Activated naive CD4-positive, alpha-beta T cell treated with anti-CD3 and anti-CD28 coated beads for 36 hours (primary cell): ENCODE measurements at places on chromosomes 5 and 9. TPM values are rescaled to one million over a fixed set of nuclear protein-coding genes. Genes with fewer than 3 reads are reported as not detected.
A peak's percentile ranks its signal among the peaks of the same experiment; 100 is the strongest.

DNA sequence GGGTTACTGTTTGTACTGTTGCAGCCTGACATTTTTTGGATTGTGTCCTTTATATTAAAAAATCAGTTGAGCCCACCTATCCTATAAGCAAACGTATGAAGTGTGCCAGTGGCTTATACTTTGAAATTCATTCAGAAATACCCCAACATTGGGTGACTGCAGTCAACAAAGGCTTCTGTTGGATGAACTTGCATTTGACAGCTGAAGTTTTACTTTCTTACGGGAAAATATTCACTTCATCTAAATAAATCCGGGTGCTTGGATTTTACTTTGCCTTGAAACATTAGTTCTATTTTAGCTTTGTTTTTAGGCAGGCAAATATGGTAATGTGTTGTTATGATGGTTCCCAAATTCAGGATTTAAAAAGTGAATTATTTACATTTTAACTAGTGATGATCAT, 21.7 kb downstream of the EXOSC2 start:
- H3K27me3 ChIP-seq, result no peaks in the 10 kb centered on the region
- H3K27ac ChIP-seq, result no peak overlapping the region
- H3K4me1 ChIP-seq, result peaks cover 36% of the 10 kb centered on the region

- no peaks in the 10 kb centered on the region for H3K4me1 ChIP-seq
- H3K27ac ChIP-seq, result no peak overlapping the region
- H3K4me3 ChIP-seq, result no peak overlapping the region
Measured at GRCh38 chr9:115604831-115605483, 487.0 kb upstream of the TNC start.

GRCh38 chr5:125343015-125343414, 596.6 kb upstream of the ZNF608 start:
- no peak overlapping the region for H3K4me3 ChIP-seq
- no peaks in the 10 kb centered on the region for H3K36me3 ChIP-seq
- DNase-seq, result no peak
- no peak overlapping the region for H3K27ac ChIP-seq

DNA sequence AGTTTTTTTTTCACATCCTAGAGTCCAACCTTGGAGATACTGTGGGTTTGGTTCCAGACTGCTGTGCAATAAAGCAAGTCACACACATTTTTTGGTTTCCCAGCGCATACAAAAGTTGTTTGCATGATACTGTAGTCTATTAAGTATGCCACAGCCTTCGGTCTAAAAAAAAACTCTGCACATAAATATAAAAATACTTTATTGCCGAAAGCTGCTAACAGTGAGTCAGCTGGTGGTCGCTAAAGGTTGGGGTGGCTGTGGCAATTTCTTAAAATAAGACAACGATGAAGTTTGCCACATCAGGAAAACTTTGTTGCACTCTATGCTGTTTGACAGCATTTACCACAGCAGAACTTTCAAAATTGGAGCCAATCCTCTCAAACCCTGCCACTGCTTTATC, 37.4 kb downstream of the UBQLN1 start:
- H3K36me3 ChIP-seq, result peaks cover 33% of the 10 kb centered on the region
- H3K27me3 ChIP-seq, result no peaks in the 10 kb centered on the region
- no peak for DNase-seq
- H3K4me3 ChIP-seq, result no peak overlapping the region

GRCh38 chr5:17355586-17356346, 138.3 kb downstream of the BASP1 start:
- H3K27me3 ChIP-seq, result peaks cover 2% of the 10 kb centered on the region
- no peak for DNase-seq

- H3K36me3 ChIP-seq, result peaks cover 48% of the 10 kb centered on the region
- peaks cover 46% of the 10 kb centered on the region for H3K4me1 ChIP-seq
- no peak for DNase-seq
- H3K27ac ChIP-seq, result no peak overlapping the region
- H3K27me3 ChIP-seq, result no peaks in the 10 kb centered on the region
Measured at GRCh38 chr9:110252509-110253139, 3.7 kb downstream of the TXN start.

- no peak overlapping the region for H3K27ac ChIP-seq
- H3K27me3 ChIP-seq, result no peaks in the 10 kb centered on the region
- DNase-seq, result no peak
- no peak overlapping the region for H3K4me3 ChIP-seq
Measured at GRCh38 chr5:39233783-39234182, 14.4 kb upstream of the FYB1 start.

GRCh38 chr5:169980418-169981053, at the start of gene INSYN2B:
Gene INSYN2B (minus strand): TSS chr5:169980495. CDS start chr5:169883898, 96,597 bp downstream.
- H3K4me3 ChIP-seq, result no peak within 1 kb of the TSS
- peak; percentile 59 for DNase-seq
- peaks cover 23% of the 10 kb centered on the region for H3K36me3 ChIP-seq
- H3K27ac ChIP-seq, result no peak within 1 kb of the TSS
- H3K27me3 ChIP-seq, result no peaks in the 10 kb centered on the region
- H3K4me1 ChIP-seq, result no peaks in the 10 kb centered on the region

GRCh38 chr9:130667120-130667435, 2.7 kb downstream of the PRDM12 start:
- no peak overlapping the region for H3K27ac ChIP-seq
- H3K4me1 ChIP-seq, result peaks cover 22% of the 10 kb centered on the region
- H3K4me3 ChIP-seq, result no peak overlapping the region
- peaks cover 50% of the 10 kb centered on the region for H3K27me3 ChIP-seq
- DNase-seq, result no peak

DNA sequence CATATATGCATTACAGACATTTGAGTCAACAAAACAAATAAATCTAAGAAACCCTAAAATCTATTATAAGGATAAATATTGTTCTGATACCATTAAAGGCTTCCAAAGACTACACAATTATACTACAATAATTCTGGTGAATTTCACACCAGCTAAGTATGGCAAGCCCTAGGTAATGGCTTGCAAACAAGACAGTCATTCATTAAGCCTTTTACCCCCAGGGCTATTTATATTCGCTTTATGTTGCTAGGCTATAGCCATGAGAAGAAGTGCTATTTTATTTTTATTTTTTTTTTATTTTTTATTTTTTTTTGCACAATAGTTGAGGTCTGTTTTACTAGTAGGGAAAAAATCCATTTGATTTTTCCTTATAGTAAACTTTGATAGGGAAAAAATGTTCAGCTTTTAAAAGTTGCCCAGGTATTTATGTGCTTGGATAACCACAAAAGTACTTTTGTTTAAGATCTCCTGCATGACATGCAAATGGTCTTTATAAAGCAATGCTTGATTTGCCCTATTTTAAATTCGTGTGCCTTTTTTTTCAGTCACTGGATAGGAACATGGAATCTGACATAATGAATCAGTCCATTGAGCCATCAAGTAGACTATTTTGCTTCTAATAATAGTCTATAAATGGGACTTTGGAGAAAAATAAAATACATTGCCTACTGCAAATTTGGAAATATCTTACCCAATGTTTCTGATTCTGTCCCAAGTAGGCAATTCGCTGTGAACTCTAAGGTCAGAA, 946.3 kb upstream of the COX7C start:
- no peak overlapping the region for H3K27ac ChIP-seq
- H3K36me3 ChIP-seq, result no peaks in the 10 kb centered on the region
- H3K27me3 ChIP-seq, result no peaks in the 10 kb centered on the region
- no peak overlapping the region for H3K4me3 ChIP-seq
- no peak for DNase-seq

GRCh38 chr9:20671635-20672034, 12.4 kb upstream of the FOCAD start:
- no peaks in the 10 kb centered on the region for H3K4me1 ChIP-seq
- H3K4me3 ChIP-seq, result no peak overlapping the region
- H3K36me3 ChIP-seq, result peaks cover 3% of the 10 kb centered on the region
- H3K27me3 ChIP-seq, result no peaks in the 10 kb centered on the region

OR1J2 gene
- not detected for total RNA-seq

DNA sequence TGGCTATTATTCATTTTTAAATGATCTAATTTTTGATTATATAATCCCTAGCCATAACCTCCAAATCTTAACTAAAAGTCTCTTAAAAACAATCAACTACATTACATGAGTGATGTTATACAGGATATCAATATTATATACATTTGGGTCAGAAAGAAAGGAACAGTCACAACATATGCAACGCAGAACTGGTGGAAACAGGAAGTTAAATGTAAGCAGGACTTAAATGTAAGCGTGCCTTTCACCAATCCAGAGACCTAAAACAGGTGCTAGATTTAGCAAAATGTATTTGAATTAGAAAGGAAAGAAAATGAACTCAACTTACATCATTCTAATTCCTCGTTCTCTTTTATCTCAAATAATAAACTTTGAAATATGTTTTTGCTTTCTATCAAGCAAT, 738.5 kb downstream of the PTPRD start:
- H3K27ac ChIP-seq, result no peak overlapping the region
- no peaks in the 10 kb centered on the region for H3K4me1 ChIP-seq
- no peaks in the 10 kb centered on the region for H3K27me3 ChIP-seq
- H3K4me3 ChIP-seq, result no peak overlapping the region
- H3K36me3 ChIP-seq, result no peaks in the 10 kb centered on the region

DNA sequence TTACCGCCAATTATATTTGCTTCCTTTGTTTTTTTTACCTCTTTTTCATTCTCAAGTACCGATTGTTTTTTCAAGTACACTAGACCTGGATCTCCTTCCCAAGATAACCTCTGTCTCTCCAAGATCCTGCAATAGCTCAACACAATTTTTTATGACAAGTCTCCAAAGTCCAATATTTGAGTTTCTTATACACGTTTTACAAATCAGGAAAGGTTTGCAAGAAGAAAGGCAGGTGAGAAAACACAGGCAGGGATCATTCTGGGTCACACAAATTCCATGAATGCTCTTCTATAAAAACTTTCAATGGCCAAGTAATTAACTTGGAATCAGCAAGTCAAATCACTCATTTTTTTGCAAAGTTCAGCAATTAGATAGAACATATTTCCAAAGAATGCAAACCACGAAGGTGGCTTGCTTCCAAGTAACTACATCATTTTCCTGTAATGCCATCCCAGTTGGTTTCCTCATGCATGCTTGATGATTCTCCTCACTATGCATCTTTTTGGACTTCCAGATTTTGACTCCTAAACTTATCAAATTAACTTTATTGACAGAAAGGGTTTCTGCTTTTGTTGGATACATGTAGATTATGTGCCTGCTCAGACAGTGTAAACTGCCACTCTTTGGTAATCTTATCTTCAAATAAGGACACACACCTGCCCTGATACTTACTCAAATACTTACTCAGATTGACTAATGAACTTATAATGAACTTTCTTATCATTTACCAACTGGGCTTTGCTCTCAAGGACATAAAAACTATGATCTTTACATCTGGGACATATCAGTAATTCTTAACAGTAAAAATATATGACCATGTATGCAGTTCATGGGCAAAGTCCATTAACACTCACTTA, 24.7 kb upstream of the IFNE start:
- peaks cover 12% of the 10 kb centered on the region for H3K4me1 ChIP-seq
- H3K27me3 ChIP-seq, result no peaks in the 10 kb centered on the region
- H3K36me3 ChIP-seq, result peaks cover 2% of the 10 kb centered on the region
